Neural progenitor cell (in vitro differentiated cells): ENCODE measurements at places on chromosomes 5 and 9. TPM values are rescaled to one million over a fixed set of nuclear protein-coding genes. Genes with fewer than 3 reads are reported as not detected.

GRCh38 chr9:132800038-132800648 is 77.9 kb downstream of the AK8 start:
- peak; percentile 88 for DNase-seq

DNA sequence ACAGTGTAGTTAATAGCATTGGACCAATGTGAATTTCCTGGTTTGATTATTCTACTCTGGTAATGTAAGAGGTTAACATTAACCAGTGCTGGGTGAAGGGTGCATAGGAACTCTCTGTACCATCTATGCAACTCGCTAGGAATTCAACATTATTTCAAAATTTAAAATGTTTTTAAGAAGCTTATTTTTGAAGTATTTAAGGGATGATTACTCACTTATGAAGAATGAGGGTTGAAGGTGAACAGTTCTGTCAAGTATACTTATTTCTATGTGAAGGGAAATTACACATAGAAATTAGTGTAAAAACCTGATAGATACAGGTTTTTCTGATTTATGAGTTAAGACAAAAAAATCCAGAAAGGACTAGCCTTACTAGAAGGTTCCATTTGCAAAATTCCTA is 165.8 kb downstream of the INSYN2B start:
- no peak for DNase-seq

GRCh38 chr9:114820776-114821501 is 15.1 kb upstream of the TNFSF15 start:
- DNase-seq = no peak

DNA sequence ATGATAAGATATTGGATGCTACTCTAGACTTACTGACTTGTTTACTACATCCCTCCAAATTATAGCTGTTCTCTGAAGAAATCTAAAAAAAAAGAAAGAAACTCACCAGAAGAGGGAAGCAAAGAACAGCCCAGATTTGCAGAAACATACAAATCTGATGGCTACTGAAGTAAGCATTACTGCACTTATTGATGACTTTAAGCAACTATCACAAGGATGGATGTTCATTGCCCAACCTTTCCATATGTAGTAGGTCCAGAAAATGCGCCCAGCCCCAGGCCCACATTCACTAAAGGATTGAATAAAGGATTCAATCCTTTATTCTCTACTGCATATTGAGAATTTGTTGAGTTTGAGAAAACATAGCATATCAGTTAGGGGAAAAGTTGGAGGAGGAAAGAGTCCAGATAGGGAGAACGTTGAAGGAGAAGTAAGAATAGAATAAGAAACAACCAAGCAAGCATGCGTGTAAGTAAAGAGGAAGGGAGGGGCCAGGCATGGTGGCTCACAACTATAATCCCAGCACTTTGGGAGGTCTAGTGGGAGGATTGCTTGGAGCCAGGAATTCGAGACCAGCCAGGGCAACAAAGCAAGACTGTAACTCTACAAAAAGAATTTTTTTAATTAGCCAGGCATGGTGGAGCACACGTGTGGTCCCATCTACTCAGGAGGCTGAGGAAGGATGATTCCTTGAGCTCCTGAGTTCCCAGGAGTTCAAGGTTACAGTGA is 33.8 kb upstream of the DTWD2 start:
- peak; percentile 32 for DNase-seq

GRCh38 chr5:141957367-141957996 is 520 bp downstream of the PCDH12 start:
- no peak for DNase-seq

DNA sequence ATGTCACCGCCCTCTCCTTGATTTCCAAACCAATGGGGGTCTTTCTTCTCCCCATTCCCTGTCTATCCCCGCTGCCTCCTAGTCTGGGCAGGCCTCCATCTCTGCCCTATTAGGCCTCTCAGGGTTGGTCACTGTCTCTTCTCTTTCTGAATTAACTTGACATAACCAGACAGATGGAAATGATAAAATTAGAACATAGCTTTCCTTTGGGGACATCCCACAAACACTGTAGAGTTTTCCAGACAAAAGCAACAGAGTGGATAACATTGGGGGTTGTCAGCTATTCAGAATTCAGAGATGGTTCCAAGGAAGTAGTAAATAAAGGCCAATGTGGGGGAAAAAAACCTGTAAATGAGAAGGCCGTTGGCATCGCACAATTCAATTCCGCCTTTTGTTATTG is 24.7 kb downstream of the LHX6 start:
- no peak for DNase-seq

DNA sequence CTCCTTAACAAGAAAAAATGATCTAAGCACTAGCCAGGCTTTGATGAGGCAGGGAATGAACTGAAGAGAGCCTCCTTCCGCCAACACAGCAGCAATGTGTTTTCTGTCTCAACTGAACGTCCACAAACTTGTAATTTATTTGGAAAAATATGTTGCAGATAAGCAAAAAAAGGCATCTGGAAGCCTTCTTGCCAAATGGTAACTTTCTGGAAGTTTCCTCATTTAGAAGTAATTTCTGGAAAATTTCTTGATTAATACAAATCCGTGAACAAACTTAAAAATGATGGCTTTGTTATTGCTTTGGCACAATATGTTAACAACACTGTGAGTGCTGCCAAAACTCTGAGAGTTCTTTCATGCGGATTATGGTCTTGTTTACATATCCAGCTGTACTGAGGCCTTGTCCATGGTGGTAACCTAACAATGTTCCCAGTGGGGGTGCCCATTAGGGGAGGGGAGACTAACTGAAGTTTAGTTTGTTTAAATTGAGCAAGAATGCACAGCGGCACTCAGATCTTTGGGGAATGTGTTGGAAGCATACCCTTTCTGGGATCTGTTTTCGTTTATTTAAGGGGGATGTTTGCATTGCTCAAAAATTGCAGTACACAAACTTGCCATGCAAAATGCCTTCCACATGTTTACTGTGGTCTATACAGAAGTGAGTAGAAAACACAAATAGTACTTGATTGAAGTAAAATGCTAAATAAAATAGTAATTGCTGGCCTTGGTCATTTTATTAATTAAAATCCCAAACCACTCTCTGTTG is 334.7 kb downstream of the NR2F1-AS1 start:
- peak; percentile 92 for DNase-seq

DNA sequence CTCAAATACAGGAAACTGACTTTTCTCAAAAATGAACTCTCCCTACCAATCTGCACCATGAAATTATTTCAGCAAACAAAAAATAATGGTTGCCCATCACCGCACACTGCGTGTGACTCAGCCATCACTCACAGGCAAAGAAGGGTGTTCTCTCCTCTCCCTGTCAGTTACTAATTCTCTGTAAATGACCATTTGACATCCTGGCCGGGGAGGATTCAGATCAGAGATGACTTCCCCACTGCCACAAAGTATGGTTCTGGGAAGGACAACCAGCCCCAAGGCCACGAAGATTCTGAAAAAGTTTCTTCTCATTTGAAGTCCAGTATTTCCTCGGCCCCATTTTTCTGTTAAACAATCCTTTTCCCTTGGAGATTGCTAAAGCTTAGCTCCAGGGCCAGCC is 199.4 kb downstream of the AUH start:
- no peak for DNase-seq

GRCh38 chr5:98585661-98586310 is 187.7 kb upstream of the RGMB start:
- no peak for DNase-seq

GRCh38 chr9:4349816-4350418 is 50.0 kb upstream of the GLIS3 start:
- DNase-seq = peak; percentile 23

GRCh38 chr9:106799152-106799551 is 63.8 kb upstream of the ZNF462 start:
- no peak for DNase-seq

- DNase-seq = no peak
Observed at GRCh38 chr9:123973590-123974223, 37.9 kb upstream of the LHX2 start.

- no peak for DNase-seq
Observed at GRCh38 chr5:1660511-1660910, 136.8 kb upstream of the LPCAT1 start.

GRCh38 chr5:66417781-66418180 is 178.4 kb upstream of the MAST4 start:
- no peak for DNase-seq

DNA sequence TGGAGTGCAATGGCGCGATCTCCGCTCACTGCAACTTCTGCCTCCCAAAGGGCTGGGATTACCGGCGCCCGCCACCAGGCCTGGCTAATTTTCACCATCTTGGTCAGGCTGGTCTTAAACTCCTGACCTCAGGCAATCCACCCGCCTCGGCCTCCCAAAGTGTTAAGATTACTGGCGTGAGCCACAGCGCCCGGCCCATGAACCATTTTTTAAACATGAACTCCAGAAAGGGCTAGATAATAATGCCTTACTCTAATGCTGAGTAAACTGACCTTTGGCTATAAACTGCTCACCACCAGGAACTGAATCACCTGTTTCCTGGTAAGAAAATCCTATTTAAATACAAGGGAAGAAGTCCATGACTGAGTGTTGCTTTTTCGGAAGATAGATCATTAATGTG is 23.2 kb upstream of the DAB2 start:
- no peak for DNase-seq

- no peak for DNase-seq
Observed at GRCh38 chr5:8019719-8020218, 150.8 kb downstream of the MTRR start.

DNA sequence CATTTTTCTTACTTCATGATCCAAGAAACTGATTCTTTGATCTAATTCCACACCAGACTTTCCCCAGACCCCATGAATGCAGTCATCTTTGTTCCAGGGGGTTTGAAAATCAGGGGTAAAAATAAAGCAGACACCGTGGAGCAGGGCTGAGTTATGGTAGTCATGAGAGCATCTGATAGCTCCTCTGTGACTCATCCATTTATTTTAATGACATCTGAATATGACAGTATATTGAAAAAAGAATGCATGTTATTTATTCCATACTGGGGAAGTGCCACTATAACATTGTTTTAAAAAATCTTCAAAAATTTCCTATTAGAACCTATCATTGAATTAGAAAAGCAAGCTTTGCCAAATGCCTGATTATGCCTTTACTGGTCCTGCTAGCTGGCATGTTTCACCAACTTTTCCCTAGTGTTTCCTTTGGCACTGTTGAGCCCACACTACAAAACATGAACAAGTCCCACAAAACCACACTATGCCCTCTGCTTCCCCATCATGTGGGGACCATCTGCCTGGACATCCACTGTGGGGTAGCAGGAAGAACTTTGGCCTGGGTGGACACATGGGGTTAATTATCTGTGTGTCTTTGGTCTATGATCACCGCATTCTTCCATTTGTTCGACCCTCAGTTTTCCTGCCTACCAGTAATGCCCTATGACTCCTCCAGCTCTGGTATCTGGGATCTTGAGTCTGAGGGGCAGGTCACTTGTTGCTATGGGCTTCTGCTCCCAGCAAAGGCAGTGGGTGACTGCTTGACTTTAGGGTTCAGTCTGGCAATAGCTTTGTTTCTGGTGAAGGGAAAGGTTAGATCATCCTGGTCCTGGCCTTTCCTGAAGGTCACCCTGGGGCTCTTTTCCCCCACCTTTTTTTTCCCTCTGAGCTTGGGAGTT is 82.7 kb upstream of the PANK3 start:
- no peak for DNase-seq

GRCh38 chr5:178209334-178210072 is 5.2 kb downstream of the HNRNPAB start:
- DNase-seq = no peak

GRCh38 chr9:134775081-134775951 is 105.3 kb upstream of the FCN2 start:
- DNase-seq = no peak

DNA sequence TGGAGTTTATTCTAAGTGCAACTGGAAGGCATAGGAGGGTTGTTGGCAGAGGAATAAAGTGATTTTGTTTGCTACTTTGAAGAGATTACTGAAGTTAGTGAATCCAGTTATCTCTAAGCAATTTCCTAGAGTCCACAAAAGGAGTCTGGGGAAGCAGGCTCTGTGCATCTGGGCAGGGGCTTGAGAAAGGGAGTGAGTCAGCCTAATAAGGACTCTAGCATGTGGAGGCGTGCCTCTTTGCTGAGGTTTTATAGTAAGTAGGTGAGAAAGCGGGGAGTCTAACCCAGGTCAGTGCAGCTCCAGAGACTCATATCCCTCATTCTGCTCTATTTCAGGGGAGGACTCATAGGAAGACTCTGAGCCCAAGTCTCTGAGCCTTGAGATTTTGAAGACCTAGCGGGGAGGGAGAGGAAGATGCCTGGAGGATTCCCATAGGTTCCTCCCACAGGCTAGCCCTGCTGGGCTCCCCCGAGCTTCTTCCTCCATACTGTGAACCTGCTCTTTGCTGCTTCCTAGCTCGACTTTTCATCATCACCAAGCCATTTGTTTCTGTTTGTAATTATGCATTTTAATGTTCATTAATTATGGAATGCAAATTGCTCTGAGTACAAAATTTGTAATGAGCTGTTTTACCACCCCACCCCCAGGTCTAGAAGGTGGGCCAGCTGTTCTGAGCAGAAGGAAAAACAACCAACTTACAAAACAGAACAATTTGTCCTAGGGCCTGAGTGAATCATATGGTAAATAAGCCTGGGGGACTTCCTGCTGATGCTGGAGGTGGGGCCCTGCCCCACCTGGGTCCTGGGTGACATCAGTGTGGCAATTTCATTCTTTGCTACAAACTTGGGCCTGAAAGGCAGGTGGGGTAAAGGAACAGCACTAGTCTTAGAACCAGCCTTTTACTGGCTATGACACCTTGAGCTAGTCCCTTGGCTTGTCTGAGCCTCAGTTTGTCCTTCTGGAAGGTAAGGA is 150.2 kb downstream of the TRIM32 start:
- peak; percentile 12 for DNase-seq

- DNase-seq = no peak
Observed at GRCh38 chr5:123819386-123819785, 307.4 kb downstream of the CSNK1G3 start.

DNA sequence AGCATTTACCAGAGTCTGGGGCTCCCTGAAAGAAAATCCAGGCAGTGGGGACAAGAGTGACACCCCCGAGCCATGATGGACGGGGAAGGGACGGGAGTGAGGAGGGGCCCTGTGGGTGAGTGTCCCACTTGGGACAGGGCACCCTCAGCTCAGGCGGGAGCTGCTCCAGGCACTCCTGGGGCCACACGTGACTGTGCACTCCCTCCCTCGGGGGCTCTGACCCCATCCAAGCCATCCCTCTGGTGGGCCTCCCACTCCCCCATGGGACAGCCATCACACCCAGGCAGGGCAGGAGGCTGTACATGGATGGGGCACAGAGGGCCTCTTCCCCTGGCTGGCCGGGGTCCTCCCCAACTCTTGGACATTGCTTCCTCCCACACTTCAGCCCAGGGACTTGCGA is 3.0 kb upstream of the CARD9 start:
- no peak for DNase-seq

- DNase-seq = no peak
Observed at GRCh38 chr5:154673506-154673905, 81.7 kb upstream of the LARP1 start.

Gene FOXD4L5
- total RNA-seq = 0.19 TPM in 1 of 2 replicates, not detected in the other

Gene ANKRD31
- total RNA-seq = 0.74 and 0.75 TPM in 2 replicates

Gene RORB
- 2.5 and 4.2 TPM in 2 replicates for total RNA-seq

Gene SHISAL2B
- 10.4 and 17.8 TPM in 2 replicates for total RNA-seq

Gene AGXT2
- not detected in 2 replicates for total RNA-seq

Gene TLR4
- 0.22 and 0.24 TPM in 2 replicates for total RNA-seq

Gene ADAMTS16
- 3.9 and 4.1 TPM in 2 replicates for total RNA-seq

Gene C9
- not detected in 2 replicates for total RNA-seq

Gene FBXL7
- total RNA-seq = 12.3 and 14.0 TPM in 2 replicates

Gene N4BP3
- total RNA-seq = 4.1 and 12.8 TPM in 2 replicates

Gene SPATA31D4
- not detected in 2 replicates for total RNA-seq

Gene WNT8A
- total RNA-seq = 0.25 TPM in 1 of 2 replicates, not detected in the other

Gene TYRP1
- 0.75 TPM in 1 of 2 replicates, not detected in the other for total RNA-seq

Gene ARL14EPL
- total RNA-seq = not detected in 2 replicates

Gene ZDHHC11B
- 0.25 and 0.60 TPM in 2 replicates for total RNA-seq

Gene TMEM250
- total RNA-seq = 16.3 and 46.2 TPM in 2 replicates

Gene TTLL11
- total RNA-seq = 0.75 and 0.84 TPM in 2 replicates
